ENCODE measurements at places on chromosomes 4 and X.
A peak's percentile ranks its signal among the peaks of the same experiment; 100 is the strongest.

GRCh38 chr4:96637971-96638412 is 798.1 kb downstream of the PDHA2 start:
- no peak for DNase-seq

GRCh38 chrX:39133971-39134370 is 332.7 kb downstream of the MID1IP1 start:
- no peak for DNase-seq

DNA sequence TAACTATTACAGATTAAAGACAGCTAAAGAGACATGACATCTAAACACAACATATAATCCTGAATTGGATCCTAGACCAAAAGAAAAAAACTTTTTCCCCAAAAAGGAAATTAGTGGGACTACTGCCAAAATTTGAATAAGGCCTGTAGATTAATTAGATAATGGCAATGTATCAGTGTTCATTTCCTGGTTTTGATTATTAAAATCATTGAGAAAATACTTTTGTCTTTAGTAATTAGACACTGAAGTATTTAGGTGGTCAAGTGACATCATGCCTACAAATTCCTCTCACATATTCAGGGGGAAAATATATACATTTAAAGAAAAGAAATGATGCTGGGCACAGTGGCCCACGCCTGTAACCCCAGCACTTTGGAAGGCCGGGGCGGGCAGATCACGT is 10.4 kb upstream of the USO1 start:
- no peak for DNase-seq

DNA sequence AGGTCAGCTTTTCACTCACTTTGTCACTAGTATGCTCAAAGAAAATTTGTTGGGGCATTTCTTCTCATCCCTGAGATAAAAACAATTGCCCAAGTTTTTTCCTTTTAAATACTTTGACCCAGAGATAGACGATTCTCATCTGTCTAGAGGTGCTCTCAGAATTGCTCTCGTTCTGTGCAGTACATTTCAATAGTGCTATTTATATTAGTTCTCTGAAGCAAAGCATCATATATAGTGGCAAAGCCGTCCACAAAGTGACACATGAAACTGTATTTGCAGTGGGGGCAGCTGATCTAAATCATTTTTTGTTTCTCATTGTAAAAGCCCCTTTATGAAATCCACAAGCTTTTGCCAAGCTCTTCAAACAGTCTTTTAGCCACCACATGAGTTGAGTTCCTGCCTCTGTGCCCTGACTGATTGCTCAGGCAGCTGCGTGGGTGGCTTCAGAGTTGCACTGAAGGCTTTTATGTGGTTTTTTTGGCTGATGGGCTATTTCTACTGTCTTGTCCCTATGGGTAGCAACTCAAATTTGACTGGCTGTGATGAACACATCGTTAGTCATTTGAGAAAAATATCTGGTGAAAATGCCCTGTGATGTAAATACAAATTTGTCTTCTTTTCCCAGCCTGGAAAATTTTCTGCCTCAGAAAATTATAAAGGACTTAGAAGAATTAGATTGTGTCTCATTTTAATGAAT is 119.1 kb upstream of the OTUD4 start:
- DNase-seq, result peak; percentile 19

GRCh38 chr4:153790962-153791551 is 2.2 kb upstream of the SFRP2 start:
- DNase-seq, result no peak

All from NCI-H226 (cell line).